Ureter (tissue), 1 donor: ENCODE measurements at places on chromosomes 3 and 15.

- DNase-seq, result no peak
These were observed 195.9 kb upstream of the TBC1D5 start for GRCh38 chr3:17938313-17938712.

- DNase-seq, result no peak
These were observed 88.4 kb downstream of the APBA2 start for GRCh38 chr15:28974142-28974541.

- DNase-seq, result peak; percentile 59
These were observed 54.5 kb downstream of the CPN2 start for GRCh38 chr3:194296454-194297263.

DNA sequence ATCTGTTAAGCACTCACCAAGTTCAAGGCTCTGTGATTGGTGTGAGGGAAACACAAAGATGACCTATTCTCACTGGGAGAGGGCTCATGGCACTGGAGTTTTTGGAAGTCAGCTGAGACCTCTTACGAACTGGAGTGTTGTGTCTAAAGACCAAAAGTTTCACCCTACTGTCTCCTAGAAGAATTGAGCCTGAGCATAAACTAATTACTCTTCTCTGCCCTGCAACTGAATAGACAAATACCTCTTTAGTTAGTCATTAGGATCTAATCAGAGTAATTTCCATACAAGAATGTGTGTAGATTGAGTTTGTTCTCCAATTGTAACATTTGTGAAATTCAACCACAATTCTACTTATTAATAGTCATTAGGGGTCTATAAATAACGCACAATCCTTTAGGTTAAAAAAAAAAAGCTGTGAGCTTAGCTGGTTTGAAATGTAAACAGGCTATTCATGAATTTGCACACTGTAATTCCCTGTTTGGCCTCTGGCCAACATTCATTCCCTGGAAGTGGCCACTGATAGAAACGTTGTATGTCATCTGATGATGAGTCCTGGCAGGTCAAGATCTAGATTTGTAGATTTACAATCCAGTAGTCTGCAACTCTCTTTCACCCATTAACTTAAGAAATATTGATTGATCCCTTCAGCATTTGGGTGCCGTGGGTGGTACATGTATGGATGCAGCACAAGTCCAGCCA is 76.8 kb upstream of the SOX14 start:
- DNase-seq, result no peak

DNA sequence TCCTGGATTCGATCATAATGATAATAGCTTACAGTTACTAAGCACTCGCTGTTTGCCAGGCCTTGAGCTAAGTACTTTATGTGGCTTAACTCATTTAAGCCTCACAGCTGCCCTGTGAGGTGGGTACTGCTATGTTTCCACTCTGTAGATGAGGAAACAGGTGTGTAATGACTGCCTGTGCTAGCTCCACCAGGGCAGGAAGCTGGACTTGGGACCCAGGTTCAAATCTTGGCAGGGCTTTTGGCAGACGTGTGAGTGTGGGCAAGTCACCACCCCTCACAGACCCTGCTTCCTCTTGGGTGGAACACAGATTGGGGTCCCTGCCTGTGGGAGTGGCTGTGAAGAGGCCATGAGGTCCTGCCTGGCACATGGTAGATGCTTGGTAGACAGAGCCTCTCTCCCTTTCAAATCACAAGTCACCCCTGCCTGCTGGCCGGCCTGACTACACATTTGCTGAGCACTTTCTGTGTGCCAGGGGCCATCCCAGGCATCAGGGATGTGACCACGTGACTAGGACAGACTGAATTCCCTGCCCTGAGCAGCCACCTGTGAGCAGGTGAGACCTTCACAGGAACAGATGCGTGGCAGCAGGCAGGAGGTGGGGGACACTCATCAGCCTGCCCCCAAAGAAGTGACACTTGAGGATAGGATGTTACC is 3.7 kb downstream of the EFCC1 start:
- no peak for DNase-seq

- DNase-seq, result no peak
These were observed 16.1 kb upstream of the TMEM115 start for GRCh38 chr3:50375258-50375931.

DNA sequence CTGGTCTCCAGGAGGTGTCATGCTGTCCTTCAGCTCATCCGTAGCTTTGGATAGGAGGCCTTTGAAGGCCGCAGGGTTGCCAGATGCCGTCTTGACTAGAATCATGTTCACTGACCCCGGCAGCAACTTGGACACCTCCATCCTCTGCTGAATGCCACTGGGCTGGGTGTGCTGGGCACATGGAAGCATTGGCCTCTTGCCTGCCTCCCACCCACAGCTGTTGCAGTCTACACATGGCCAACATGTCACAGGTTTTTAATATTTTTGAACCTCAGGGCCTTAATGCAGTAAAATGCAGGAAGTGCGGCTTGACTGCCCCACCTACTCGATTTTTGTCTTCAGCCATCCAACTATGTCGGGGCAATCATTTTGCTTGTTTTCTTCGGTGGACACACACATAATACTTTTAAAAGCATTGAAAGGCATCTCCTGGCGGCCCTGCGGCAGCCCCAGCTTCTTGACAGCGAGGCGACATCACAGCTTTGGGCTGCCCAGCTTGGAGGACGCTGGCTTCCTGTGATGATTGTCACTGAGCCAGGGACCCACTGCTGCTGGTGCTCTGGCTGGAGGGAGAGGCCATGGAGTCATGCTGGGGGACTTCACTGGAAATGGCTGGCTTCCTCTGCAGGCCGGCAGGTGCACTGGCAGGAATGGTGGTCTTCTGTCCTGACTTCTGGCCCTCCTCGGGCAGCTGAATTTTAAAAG is 31.6 kb upstream of the ACAD9 start:
- DNase-seq, result no peak

GRCh38 chr15:78323693-78324092 is 16.5 kb upstream of the CRABP1 start:
- no peak for DNase-seq

DNA sequence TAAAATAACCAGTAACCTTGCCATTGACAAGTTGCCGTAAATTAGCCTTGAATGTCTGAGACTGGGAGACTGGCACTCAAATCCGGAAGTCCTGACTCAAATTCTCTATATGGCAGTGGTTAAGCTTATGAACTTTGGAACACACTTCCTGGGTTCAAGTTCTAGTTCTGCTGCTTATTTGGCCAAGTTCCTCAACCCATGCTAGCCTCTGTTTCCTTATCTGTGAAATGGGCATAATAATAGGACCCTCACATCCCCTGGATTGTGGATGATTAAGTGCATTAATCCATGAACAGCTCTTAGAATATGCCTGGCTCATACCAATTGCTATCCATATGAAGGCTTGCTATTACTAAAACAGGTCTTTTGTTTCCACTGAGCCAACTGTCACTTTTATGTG is 311.5 kb downstream of the EDEM1 start:
- DNase-seq, result no peak

- DNase-seq, result peak; percentile 75
These were observed 122.4 kb downstream of the RAP2B start for GRCh38 chr3:153284282-153284938.

GRCh38 chr3:142931222-142931621 is 32.3 kb downstream of the PAQR9 start:
- DNase-seq, result no peak

DNA sequence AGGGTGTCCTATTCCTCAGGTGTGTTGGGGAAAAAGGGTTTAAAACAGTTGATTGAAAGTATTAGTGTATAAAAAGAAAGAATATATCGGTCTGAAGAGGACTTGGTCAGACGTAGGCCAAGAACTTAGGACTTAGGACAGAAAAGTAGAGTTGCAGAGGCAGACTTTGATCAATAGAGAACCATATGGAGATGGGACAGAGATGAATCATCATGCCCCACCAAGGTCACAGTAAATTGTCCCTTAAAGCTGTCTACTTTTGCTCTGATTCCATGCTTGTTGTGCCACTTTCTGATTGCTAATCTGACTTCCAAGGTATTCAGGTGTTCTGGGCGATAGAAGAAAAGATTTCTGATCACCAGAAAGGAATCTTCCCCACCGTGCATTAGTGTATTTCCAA is 52.9 kb upstream of the ZDHHC23 start:
- no peak for DNase-seq

DNA sequence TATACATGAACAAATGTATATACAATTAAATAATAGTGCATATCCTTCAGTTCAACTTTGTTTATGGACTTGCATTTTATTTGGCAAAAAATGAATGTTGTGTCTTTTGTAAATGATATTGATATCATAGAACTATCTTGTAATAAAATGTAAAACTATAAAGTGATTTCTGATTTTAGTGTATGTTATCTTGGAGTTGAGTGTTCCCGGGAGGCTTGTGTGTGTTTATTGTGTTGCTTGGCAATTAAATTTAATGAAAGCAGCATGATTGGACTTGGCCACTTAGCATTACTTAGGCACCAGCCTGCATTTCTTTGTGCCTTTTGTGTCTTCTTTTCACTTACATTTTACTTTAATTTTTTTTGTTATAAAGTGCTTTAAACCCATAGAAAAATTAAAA is 10.6 kb downstream of the ARHGEF26 start:
- DNase-seq, result no peak

DNA sequence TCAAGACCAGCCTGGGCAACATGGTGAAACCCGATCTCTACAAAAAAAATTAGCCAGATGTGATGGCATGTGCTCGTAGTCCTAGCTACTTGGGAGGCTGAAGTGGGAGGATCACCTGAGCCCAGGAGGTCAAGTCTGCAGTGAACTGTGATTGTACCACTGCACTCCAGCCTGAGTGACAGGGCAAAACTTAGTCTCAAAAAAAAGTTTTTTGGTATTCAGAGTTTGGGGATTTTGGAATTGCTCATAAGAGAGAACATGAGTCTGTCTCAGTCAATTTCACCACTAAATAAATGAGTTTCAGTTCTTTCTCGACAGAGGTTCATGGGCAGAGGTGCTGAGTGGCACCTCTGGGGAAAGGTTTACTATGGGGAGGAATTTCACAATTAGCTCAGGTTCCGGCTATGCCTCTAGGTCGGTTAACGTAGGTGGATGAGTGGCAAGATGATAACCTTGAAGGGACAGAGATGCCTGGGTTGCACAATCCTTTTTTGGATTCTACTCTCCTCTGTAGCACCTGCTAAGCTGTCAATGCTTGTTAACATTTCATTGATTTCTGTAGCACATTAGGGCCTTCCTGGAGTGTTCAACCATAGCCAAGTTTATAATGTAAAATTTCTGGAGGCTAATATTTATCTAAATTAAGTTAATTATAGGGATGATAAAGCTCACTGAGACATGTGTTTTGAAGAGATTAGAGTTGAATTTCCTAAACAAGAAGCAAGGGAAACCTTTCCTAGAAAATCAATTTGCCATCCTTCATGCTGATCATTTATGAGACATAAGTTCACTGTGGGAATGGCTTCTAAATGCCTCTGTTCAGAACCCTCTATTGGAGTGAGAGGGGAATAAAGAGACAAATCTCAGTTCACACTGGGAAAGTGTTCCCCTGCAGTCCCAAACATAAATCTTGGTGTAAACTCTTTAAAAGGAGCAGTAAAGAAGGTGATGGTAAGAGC is 37.4 kb upstream of the DCP1A start:
- no peak for DNase-seq

GRCh38 chr3:13513913-13514517 is 33.9 kb downstream of the HDAC11 start:
- no peak for DNase-seq

DNA sequence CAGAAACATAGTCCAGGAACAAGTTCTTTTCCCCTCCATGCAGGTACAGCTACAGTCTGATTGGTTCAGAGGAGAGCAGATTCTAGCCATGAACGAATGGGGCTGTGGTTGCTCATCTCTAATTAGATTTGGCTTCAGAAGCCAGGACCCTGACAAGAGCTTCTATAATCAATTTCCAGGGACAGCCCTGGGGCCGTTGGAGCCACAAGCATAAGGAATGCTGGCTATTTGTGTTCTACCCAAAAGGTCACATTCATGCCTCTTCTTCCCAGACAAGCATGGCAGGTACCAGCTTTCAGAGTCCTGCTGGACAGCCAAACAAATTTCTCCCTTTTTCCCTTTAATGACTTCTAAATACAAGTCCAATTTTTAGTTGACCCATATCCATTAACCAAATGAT is 215.5 kb upstream of the LRTM1 start:
- DNase-seq, result no peak

DNA sequence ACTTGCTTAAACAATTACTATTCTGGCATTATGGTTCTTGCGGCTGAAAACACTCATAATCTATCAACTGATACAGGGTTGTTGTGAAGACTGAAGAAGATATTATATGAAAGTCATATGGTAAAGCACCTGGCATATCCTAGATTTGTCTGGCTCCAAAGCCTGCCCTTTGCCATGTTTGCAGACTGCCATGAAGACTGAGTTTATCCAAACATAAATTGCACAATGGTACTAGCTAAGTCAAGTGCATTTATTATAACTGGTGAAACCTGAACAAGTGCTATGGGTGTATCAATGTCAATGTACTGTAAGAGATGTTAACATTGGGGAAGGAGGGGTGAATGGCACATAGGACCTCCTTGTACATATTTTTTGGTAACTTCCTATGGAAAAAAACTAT is 87.4 kb upstream of the MEX3B start:
- no peak for DNase-seq

- no peak for DNase-seq
These were observed 11.1 kb downstream of the LRTM1 start for GRCh38 chr3:54916732-54917131.

DNA sequence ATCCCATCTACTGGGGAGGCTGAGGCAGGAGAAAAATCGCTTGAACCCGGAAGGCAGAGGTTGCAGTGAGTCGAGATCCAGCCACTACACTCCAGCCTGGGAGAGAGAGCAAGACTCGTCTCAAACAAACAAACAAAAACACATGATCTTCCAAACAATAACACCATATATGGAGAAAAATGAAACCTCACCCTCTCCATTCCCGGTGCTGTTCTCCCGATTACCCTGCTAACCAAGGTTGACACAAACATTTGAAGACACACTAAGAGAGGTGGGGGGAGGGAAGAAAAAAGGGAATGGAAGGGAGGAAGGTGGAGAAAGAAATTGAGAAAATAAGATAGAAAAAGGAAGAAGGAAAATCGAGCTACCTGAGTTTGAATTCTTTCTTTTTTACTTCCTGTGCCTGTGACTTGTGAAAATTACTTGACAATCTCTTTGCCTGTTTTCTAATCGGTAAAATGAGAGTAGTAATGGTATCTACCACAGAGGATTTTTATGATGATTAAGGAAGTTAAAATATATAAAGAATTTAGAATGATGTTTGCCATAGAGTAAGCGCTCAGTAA is 1.1 kb upstream of the PLSCR2 start:
- DNase-seq, result no peak

DNA sequence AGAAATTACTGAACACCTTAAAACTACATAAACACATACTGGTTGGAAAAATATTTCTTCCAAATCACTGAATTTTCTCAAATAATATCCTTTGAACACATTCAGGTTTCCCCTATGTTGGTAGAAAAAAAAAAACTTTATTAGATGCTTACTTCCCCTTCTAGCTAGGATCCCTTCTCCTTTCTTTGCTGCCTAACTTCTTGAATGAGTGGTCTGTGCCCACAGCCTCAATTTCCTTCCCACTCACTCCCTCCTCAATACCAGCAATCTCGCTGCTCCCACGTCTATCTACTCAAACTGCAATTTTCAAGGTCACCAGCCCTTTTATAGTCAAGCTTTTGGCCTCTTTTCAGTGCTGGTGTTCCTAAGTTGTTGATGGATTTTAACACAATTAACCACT is 8.3 kb downstream of the CD200R1 start:
- DNase-seq, result no peak

GRCh38 chr3:142270407-142270806 is 45.0 kb upstream of the GK5 start:
- DNase-seq, result no peak
